NCI-H510A treated with DMSO at 0.1 percent for 48 hours (cell line): ENCODE measurements at places on chromosomes 4 and X.
A peak's percentile ranks its signal among the peaks of the same experiment; 100 is the strongest.

DNA sequence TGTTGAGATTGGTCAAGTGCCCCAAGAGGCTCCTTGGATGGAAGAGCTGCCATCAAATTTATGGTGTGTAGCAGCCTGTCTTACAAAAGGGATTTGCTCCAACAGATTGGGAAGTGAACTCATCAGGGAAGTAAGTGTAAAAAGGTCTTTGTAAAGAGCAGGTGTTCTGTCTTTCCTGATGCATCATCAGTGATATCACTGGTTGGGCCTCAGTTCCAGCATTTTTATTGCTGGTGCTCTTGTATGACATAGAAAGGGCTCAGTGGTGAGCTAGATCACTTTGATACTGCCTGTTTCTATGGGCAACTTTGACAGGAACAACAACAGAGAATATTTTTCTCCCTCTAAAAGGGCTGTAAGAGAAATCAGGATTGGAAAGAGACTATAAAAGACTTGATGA is 8.7 kb upstream of the GABRE start:
- DNase-seq = no peak

- no peak for DNase-seq
Observed at GRCh38 chr4:127210893-127211649, 421.7 kb upstream of the INTU start.

- DNase-seq = no peak
Observed at GRCh38 chr4:4395371-4395770, 8.5 kb downstream of the NSG1 start.

DNA sequence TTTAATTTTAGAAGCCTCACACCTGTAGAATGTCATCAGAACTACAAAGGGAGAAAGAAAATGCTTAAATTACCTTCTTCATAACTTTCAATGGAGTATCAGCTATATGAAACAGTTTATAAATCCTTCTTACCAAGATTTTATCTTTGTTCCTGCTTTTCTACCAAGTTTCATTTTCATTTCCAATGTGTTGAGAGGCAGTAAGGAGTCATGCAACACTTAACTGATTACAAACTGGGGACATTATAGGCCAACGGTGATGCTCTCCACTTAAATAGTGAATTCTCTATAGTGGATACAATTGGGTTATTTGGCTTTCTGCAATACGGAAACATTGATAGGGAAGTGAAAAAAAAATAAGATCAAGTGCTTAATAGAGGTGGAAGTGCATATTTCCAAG is 145.2 kb upstream of the FTHL17 start:
- DNase-seq = no peak

DNA sequence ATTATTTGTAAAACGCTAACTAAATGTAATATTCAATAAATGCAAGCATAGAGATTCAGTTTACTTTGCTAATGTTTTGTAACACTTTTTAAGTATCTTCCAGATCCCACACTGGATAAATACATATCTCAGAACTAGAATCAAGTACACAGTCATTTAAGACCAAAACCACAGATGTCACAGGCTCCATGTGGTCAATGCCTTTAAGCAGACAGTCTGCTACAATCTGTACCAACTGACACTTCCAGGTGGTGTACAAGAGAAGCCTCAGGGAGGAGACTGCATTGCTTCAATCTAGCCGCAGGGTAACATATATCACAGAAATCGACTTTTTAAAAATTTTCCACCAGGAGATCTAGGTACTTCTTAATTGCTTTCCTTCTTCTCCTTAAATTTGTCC is 229.6 kb upstream of the DIAPH2 start:
- DNase-seq = no peak

- DNase-seq = no peak
Observed at GRCh38 chr4:100168521-100168920, 21.7 kb downstream of the DDIT4L start.

DNA sequence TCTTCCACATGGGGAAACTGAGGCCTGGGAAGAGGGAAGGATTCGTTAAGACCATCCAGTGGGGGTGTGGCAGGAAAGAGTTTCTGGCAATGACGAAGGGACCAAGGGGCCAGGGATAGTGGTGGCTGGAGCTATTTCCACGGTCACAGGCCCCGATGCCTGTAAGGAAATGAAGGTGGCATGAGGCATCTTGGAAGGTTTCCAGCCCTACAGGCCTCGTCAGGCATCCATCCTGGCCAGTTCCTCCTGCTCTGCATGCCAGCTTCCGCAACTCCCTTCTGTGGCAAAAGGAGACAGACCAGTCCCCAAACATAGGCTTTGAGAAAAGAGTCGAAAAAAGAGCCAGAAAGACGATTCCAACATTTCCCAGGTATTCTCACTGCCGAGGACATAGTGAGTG is 9.2 kb upstream of the C4orf50 start:
- no peak for DNase-seq

- DNase-seq = peak; percentile 5
Observed at GRCh38 chr4:43251841-43252240, 359.3 kb downstream of the GRXCR1 start.

DNA sequence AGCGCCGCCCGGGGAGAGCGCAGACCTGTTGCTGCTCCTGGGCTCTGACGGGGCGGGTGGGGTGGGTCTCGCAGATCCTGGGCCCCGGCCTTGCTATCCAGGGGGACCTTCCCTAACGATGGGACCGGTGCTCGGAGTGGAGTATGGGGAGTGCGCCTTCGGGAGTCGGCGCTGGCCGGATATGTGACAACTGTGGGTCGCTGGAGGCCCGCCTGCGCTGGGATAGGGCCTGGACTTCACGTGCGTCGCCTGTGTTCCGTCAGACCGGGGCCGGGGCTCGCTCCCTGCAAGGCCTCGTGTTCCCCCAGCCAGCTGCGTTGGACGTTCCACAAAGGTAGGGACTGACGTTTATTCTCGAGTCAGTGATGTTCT is 1.3 kb downstream of the TBL1X start:
- DNase-seq = no peak

GRCh38 chr4:149752729-149753128 is 62.9 kb downstream of the IQCM start:
- DNase-seq = no peak

DNA sequence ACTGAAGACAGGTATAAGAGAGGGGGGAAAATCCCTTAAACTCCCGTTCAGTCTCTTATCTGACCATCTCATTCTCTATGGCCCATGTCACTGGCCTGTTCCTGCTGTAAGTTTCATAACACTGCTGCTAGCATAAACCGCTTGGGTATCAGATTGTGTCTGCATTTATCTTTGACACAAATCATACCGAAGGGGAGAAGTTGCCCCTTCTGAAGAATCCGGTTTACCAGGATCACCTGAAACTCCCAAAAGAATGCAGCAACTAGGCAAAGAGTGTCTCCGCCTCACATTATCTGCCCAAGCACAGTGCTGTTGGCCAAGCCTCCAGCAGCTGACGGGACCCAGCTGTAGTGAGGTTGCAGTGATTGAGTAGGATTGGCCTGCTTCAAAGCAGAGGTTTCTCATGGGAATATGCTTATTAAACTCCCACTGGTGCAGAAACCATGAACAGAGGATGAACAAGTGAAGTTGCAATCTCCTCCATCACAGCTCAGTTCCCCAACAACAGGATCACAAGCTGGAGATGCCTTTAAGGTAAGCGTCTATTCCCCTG is 71.3 kb upstream of the PUDP start:
- no peak for DNase-seq

DNA sequence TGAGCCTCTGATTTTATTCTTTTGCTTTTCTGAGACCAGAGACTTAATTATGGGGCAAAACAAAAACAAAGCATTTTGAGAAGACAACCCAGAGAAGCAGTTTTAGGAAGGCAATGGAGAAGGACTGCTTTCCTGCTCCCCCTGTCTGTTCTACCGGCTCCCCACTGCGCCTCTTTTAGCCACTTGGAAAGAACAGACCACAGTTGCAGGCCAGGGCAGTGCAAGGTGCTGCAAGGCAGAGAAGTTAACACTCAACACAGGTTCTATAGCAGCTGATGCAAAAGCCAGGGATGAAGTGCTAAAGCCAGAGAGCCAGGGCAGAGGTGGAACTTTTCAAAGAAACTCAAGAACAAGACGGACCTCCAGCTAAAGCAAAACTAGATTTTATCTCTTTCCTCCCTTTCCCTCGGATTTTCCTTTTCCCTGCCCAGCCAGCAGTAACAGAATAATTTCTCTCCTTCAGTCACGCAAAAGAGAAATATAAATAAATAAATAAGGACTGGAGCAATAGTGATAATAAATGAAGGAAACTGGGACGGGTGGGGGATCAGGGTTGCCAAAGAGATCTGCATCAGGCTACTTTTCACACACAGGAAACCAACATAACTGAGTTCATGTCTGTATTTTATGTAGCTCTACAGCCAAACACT is 10.4 kb downstream of the SH3RF1 start:
- DNase-seq = no peak

DNA sequence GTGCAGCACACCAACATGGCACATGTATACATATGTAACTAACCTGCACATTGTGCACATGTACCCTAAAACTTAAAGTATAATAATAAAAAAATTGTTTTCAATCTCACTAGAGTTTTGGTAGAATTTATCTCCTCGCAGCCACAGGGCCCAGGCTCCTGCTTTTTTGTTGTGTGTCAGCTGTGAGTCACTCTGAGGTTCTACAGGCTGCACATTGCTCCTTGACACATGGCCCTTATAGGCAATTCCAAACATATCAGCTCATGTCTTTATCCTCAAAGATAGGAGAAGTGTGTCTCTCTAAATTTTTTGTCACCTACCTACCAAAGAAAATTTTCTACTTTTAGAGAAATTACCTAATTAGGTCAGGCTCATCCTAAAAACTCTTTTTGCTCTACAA is 252.1 kb upstream of the ADGRL3 start:
- DNase-seq = no peak

DNA sequence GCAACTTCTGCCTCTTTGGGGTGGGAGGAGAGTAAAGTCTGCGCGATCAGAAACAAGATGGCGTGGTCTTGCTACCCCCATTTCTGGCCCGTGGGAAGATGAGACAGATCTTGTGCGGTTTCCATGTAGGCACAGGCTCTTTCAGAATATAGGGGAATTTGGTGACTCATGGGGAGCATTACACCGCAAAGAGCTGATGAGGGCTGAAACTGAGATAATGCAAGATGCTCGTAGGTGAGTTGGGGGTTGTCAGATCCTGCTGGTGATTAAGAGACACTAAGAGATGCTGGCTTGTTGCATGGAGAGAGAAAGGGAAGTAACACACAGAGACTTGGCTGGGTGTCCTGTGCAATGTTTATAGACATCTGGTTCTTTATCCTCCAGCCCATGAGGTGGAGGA is 1.5 kb downstream of the EVC start:
- no peak for DNase-seq

DNA sequence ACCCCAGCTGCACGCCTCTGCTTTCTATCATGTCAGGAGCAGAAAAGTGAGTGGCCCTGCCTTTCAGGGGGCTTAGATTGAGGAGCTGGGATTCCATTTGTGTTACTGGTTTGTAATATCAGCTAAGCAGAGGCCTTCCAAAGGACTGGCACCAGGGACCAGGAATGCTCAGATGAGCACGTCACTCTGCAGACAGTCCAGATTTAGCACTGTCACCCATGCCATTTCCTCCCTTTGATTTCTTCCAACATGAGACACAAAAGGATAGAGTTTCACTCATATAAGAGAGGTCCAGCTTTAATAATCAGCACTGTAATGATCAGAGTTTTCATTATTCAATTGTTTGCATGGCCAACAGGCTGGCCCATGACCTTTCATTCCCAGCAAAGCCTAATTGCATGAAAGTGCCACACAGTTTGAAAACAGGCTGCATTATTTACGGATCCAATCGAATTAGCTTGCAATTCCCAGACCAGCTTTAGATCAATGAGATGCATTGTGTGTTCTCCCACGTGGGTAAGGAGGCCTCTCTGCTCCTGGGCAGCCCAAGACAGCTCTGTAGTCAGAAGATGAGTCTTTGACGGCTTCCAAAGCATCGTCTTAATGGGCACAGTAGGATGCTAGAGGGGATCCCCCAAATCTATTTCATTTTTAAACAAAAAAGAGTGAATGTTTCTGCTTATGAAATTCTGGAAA is 9.8 kb upstream of the SLC2A9 start:
- no peak for DNase-seq

DNA sequence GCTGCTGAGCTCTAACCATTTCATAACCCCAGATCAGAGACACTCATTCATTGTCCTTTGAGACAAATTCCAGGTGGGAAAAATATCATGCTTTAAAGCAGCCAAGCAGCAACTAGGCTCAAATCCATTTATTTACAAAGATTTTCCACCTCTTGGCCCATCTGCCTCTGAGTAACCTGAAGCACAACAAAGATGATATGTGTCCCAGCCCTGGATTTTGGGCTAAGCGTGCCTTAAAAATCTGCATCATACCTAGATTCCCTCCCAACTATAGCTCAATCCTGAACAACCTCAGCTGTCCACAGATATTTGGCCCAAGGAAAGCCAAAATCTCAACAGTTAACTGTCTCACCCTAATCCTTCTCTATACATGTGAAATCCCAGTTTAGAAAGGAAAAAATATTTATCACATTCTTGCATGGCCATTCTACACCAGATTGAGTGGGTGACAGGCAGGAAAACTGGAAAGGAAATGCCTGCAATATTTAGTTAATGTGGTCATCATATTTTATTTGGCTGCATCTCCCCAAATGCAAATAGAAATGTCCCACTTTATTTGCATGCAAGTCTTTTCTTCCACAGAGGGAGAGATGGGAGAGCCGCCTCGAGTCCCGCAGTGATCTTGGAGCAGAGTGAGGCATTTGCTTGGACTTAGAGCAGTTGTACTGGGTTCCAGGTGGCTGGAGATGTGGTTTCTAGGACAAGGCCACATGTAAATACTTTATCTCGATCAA is 146.4 kb upstream of the EOLA2 start:
- DNase-seq = no peak

DNA sequence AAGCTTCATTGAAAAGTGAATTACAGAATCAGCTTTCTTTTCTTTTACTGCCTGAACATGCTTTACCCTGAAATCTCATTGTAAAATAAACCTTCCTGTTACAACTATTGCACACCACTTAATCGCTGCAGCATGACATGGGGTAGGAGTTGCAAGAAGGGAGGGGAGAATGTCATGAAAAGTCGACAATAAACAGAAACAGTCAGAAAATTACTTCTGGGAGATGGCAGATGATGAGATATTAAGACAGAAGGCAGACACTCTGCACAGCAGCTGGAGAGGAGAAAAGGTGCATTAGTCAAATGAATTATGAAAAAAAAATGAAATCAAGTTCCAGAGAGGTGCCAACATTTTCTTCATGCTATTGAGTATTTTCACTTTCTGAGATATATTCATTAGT is 287.7 kb downstream of the PCDH7 start:
- no peak for DNase-seq

GRCh38 chrX:51332188-51332942 is at the start of gene NUDT10:
Gene NUDT10, plus strand, starts transcription at chrX:51332822. Its CDS starts 144 bp downstream, at chrX:51332966.
- no peak for DNase-seq

DNA sequence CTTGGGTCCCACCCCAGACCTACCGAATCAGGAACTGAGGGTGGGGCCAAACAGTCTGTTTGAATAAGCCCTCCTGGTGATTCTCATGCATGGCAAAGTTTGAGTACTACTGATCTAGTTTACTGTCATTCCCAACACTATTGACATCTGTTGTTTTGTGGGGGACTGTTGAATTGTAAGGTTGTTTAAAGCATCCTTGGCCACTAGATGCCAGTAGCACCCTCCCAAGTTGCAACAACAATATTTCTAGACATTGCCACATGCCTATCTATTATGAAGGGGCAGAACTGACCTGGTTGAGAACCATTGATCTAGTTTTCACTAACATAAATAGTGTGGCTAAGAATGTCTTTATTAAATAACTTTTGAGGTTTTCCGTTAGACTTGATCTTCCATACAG is 15.1 kb downstream of the TAF9B start:
- no peak for DNase-seq

- no peak for DNase-seq
Observed at GRCh38 chrX:46506076-46506475, 39.1 kb downstream of the ZNF674 start.
